CD4-positive, alpha-beta T cell treated with Interleukin-21 for 1 hour (primary cell): ENCODE measurements at places on chromosomes 16 and 17.

GRCh38 chr16:5028950-5029475 lies 4.7 kb downstream of the NAGPA start:
- DNase-seq, result no peak

DNA sequence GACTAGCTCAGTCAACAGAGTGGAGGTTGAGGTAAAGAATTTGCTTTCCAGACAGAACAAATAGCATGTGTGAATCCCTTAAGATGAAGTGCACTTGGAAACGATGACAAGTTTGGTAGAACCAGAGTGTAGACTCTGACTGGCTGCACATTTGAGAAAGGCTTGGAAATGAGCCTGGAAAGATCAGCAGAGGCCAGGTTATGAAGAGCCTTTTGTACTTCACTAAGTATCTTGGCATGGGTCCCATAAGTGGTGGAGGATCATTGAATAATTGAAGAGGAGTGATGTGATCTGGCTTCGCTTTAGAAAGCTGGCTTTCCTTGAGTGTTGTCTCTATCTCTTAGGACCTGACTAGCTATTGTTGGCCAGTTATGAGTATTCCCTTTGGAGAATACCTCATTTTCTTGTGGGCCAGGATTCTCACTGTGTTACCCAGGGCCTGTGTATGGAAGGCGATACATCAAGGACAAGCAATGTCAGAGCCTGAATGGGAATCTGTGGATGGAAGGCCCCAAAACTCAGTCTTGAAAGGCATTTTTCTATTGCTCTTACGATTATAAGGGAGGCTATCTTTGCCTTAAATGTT lies 329.8 kb downstream of the UTP18 start:
- no peak for DNase-seq

- no peak for DNase-seq
These were observed 66.1 kb downstream of the AXIN2 start for GRCh38 chr17:65495122-65496055.

- DNase-seq, result no peak
These were observed 63.6 kb downstream of the SMG6 start for GRCh38 chr17:2239882-2240430.

DNA sequence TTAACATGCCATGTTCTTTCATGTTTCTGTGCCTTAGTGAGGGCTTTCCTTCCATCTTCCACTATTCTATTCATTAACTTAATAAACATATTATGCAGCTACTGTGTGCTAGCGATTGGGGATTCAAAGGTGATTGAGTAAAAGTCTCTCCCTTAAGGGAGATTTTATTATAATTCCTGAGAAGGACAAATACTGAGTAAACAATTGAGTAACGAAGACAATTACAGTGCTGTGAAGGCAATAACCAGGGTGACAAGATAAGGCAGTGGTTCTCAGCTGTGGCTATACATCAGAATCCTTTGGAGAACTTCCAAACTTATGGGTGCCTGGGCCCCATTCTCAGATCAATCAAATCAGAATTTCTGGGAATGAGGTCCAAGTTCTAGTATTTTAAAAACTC lies 353.3 kb downstream of the CA10 start:
- DNase-seq, result no peak

DNA sequence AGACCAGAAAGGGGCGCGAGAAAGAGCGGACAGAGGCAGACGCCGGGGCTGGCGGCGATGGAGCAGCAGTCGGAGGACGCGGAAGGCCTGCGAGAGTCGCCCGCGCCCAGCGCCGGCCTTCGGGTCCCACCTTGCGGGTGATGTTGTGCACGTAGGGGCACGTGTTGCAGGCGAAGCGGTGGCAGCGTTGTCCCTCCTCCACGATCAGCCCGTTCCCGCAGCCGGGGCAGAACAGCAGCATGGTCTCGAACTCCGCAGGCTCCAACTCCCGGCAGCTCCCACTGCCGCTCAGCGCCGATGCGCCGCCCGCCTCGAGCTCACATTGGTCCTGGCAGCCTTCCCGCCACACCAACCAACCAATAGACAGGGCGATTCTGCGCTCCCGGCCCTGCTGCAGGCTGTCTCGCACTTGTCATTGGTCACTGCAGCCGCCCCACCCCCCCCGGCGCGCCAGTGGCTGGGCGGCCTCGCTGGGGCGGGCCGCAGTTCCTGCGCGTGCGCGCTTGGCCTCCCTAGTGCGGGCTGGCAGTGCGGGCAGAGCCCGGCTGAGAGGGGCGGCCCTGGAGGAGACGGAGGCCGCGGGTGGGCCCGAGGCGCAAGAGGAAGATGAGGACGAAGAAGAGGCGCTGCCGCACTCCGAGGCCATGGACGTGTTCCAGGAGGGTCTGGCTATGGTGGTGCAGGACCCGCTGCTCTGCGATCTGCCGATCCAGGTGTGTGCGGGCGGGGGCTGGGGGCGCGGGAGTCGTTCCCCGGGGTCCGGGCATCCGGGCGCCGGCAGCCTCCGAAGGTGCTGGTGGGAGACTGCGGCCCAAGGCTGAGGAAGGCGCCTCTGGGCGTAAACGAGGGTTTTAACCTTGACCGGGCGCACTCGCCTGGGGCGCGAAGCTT lies at the start of the genes POLR3K and SNRNP25:
Gene POLR3K, minus strand, starts transcription at position 263 of the 891 bp plus-strand sequence. Its CDS starts 22 bp downstream, at position 241.
Gene SNRNP25, plus strand, starts transcription at position 483 of the 891 bp plus-strand sequence. Its CDS starts 189 bp downstream, at position 672.
- peak; percentile 98 for DNase-seq

GRCh38 chr17:40321524-40321929 lies 12.5 kb downstream of the RARA start:
- peak; percentile 48 for DNase-seq

GRCh38 chr16:10922328-10923145 lies 19.7 kb downstream of the DEXI start:
- no peak for DNase-seq

GRCh38 chr16:65005696-65006095 lies 116.2 kb downstream of the CDH11 start:
- no peak for DNase-seq

GRCh38 chr16:86625821-86626220 lies 47.5 kb downstream of the FOXL1 start:
- DNase-seq, result no peak

GRCh38 chr16:77863250-77863649 lies 74.9 kb downstream of the VAT1L start:
- DNase-seq, result no peak

GRCh38 chr16:23771027-23771426 lies 16.2 kb downstream of the CHP2 start:
- no peak for DNase-seq

DNA sequence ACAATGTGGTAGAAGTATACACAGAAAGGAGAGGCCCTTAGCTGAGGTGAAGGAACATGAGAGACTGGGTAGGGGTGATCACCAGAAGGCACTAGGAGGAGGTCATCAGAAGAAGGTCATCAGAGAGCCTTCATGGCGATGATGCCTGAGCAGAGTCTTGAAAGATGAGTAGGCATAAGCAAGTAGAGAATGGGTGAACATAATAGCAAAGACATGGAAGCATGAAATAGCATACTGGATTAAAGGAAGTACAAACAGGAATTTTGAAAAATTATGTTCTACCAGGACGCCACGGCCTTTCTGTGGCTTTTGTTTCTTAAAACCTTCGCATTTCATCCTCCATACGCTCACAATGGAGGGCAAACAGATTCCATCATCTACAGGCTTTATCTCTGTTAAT lies 2.9 kb downstream of the IKZF3 start:
- DNase-seq, result peak; percentile 34

- DNase-seq, result no peak
These were observed 2.5 kb upstream of the CEP295NL start for GRCh38 chr17:78905541-78905940.

DNA sequence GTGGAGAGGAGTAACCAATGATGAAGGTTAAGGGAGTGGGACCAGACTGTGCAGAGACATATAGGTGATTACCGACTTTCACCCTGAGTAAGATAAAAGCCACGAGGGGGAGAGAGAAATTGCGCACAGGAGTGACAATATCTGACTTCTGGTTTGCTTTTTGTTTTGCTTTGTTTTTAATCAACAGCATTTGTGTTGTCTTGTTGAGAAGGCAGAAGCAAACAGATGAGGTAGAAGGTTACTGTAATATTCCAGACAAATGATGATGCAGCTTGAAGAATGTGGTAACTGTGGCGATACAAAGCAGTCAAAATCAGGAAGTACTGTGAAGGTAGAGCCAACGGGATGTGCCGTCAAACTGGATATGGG lies 7.5 kb downstream of the PELP1 start:
- DNase-seq, result peak; percentile 74

DNA sequence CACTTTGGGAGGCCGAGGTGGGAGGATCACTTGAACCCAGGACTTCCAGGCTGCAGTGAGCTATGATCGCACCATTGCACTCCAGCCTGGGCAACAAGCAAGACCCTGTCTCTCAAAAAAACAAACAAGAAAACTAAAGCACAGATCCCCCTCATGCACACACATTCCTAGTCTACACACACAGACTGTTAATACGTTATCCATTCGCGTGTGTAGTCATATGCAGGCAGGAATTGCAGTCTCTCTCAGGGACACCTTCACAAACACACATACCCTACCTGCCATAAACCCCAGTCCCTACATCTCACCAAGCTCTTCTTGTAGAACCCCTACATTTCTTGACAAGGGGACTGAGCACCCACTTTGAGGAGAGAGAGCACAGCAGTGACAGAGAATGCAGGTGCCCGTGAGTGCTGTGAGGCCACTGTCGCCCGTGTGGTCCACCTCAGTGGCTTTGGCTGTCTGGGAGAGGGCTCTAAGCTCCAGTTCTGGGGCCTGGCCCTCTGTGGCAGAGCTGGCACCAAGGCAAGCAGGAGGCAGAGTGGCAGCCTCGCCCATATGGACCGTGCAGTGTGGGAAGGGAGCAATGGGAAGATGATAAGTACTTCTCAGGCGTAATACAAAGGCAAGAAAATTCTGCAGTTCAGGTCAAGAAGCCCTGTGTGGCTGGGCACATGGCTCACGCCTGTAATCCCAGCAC lies 59.0 kb upstream of the RPH3AL start:
- no peak for DNase-seq

- DNase-seq, result peak; percentile 52
These were observed 15.1 kb downstream of the SOX8 start for GRCh38 chr16:996681-997080.

DNA sequence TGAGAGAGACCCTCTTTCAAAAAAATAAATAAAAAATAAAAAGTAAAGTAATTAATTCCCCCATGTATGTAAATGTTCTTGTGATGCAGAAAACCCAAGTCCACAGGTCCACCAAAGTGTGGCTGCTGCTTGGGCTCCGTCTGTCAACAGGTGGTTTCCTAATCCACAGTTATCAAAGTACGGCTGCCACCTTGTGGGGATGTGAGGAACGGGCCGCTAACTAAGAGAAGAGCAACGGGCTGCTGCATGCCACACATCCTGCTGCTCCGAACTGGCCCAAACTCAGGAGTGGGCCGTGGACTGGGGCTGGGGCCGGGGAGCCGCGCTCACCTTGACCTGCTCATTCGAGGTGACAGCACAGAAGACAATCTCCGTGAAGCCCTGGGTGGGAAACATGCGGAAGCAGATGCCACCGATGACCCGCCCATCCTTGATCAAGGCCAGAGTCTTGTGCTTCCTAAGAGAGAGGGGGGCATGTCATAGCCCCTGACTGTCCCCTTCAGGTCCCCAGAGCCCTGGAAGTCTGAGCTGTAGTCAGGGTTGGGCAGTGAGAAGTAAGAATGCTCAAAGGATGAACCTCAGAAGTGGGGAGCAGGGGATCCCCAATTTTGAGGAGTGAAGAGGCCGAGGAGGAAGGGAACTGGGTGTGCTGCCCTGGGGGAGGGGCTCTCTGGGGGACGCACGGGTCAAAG lies 4.3 kb downstream of the KAT2A start:
- peak; percentile 88 for DNase-seq

DNA sequence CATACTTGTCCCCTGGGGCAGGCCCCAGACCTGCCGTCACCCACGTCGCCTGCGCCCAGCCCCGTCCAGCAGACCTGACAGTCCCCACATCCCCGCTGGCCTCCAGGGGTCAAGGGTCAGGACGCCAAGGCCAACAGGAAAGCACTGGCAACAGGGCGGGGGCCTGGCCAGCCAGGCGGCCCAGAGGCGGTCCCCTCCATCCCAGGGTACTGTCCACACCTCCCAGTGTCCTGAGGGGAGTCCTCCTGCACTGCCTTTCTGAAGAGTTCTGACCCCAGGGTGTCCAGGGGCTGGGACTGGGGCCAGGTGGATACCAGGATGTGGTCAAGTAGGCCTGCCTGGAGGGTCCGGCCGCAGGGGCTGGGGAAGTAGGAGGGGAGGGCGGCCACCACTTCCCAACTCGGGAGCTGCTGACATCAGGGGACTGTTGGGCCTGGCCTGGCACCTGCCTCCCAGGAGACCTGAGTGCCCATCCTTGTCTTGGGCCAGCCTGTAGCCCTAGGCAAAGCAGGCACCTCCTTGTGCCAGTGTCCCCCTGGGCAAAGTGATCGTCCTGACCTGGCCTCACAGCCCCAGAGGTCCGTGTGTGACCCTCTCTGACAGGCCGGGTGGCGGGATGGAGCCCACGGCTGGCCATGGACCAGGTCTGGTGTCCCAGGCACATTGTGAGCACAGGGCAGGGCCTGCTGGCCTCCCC lies 6.7 kb upstream of the AXIN1 start:
- DNase-seq, result no peak

DNA sequence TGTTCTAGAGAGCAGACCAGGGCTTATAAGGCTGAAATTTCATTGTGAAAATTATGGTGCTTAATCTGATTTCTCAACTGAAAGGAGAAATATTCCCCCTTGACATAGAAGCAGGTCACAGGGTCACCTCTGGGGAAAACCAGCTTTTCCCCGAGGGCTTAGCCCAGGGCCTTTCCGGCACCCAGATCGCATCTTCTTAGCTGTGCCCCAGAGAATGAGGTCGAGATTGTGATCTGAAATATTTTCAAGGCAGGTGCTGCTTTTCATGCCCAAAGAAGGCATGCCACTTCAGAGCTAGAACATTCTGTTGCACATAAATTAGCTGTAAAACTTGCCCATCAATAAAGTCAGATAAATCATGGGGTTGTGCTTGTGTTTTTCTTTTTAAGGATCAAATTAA lies 25.4 kb upstream of the ARHGAP17 start:
- no peak for DNase-seq

DNA sequence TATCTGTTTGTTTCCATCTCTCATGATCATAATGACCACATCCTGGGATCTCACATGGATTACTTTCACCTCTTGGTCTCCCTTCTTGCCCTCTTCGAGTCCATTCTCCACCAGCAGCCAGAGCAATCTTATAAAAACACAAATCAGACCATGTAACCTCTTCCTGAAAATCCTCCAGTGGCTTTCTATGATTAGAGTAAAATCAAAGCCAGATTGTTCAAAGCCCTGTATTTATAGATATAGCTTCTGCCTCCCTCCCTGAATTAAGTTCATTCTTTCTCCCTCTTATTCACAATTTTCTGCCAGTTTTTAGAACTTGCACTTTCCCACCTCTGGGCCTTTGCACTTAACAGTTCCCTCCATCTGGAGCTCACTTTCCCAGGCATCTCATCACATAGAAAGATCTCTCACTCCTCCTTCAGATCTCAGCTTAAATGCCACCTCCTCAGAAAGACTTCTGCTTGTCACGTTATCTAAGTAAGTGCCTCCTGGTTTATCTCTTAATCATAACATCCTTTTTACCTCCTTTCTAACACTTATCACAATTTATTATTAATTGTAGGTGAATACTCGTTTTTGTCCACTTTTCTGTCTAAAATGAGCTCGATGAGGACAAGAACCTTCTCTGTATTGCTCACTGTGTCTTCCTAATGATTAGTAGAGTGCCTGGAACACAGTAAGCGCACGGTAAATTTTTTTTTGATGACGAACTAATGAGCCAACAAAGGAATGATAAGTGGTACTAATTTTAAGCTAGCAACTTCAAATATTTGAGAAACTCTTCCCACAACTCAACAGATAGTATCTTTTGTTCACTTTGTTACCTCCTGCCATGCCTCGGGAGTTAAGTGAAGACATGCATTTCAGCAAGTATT lies 80.5 kb downstream of the CYB561 start:
- DNase-seq, result no peak
